Activated T-helper 1 cell treated with anti-CD3 and anti-CD28 coated beads, Interleukin-12 subunit alpha, Interleukin-12 subunit beta, Interleukin-2, Interleukin-4 antibody, amounts not matched to agents 30 ng/mL and 10 ng/mL and 1 ng/mL, durations not matched to agents 14 hours and 24 hours and 36 hours (primary cell): ENCODE measurements at places on chromosomes 3 and 15. TPM values are rescaled to one million over a fixed set of nuclear protein-coding genes. Genes with fewer than 3 reads are reported as not detected.

The MYZAP gene
- total RNA-seq: not detected in 2 replicates

The CLDN18 gene
- not detected in 2 replicates for total RNA-seq

The RASGRP1 gene
- total RNA-seq: 106 and 110 TPM in 2 replicates

The SERPINI2 gene
- total RNA-seq: not detected in 2 replicates

The SLC22A13 gene
- 0.65 and 0.78 TPM in 2 replicates for total RNA-seq

The LRRN1 gene
- not detected in 2 replicates for total RNA-seq

- H3K4me1 ChIP-seq: peaks cover 13% of the 10 kb centered on the region
- no peak for DNase-seq
- peaks cover 23% of the 10 kb centered on the region for H3K27me3 ChIP-seq
- peak overlapping the region; percentile 67 for H3K4me3 ChIP-seq
These were observed 19.8 kb upstream of the NUDT16 start for GRCh38 chr3:131361464-131362421.

- DNase-seq: no peak
- H3K27ac ChIP-seq: no peak overlapping the region
- no peaks in the 10 kb centered on the region for H3K36me3 ChIP-seq
- H3K4me3 ChIP-seq: no peak overlapping the region
These were observed 9.4 kb upstream of the CAV3 start for GRCh38 chr3:8724108-8724752.

- no peaks in the 10 kb centered on the region for H3K36me3 ChIP-seq
- H3K4me3 ChIP-seq: no peak overlapping the region
- no peaks in the 10 kb centered on the region for H3K4me1 ChIP-seq
- no peak overlapping the region for H3K27ac ChIP-seq
These were observed 23.0 kb downstream of the ITGA11 start for GRCh38 chr15:68408971-68409370.

GRCh38 chr3:57298041-57298440 lies 5.6 kb upstream of the ASB14 start:
- DNase-seq: no peak
- H3K4me3 ChIP-seq: no peak overlapping the region
- H3K27me3 ChIP-seq: peaks cover 15% of the 10 kb centered on the region

GRCh38 chr15:93862791-93863190 lies 368.6 kb upstream of the MCTP2 start:
- no peaks in the 10 kb centered on the region for H3K4me1 ChIP-seq
- H3K4me3 ChIP-seq: no peak overlapping the region
- no peak for DNase-seq
- no peak overlapping the region for H3K27ac ChIP-seq
- no peaks in the 10 kb centered on the region for H3K36me3 ChIP-seq

GRCh38 chr15:42157381-42157780 lies 945 bp upstream of the PLA2G4F start:
- H3K27ac ChIP-seq: no peak overlapping the region
- no peak for DNase-seq
- no peaks in the 10 kb centered on the region for H3K4me1 ChIP-seq

DNA sequence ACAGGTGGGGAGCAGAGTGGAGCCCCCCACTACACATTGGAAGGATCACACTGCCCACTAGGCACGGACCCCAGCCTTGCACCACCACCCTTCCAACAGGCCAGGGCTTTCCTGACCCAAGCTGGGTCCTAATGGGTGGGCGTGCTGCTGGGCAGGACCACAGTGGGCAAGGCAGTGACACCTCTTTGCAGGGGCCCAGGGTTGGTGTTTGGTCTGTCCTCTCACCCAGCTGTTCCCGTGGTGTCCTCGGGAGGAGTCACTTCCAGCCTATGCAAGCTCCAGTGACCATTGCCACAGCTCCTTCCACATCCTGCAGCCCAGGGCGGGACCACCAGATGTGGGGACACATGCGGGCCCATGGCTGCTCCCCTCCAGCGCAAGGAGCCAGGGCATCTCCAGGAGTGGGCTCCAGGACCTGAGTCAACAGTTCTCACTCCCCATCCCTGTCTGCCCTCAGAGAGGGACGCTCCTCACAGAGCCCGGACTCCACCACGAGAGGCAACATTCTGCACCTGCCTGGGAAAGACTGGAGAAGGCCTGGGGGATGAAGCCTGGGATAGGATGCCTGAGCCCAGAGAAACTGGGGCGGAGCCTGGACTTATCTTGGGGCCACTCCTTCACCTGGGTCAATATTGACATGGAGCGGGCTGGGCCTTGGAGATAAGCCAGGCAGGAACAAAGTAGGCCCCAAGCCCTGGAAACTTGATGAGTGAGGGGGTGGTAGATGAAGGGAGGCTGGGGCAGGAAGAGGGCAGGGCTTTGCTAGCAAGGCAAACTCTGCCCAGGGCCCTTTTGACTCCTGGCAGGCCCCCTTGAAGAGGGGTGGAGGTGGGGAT lies 3.9 kb upstream of the VILL start:
- no peak for DNase-seq
- H3K27ac ChIP-seq: no peak overlapping the region
- no peaks in the 10 kb centered on the region for H3K4me1 ChIP-seq

GRCh38 chr15:78717956-78718656 lies 77.1 kb upstream of the CHRNB4 start:
- no peaks in the 10 kb centered on the region for H3K36me3 ChIP-seq
- no peak overlapping the region for H3K4me3 ChIP-seq
- DNase-seq: no peak
- H3K4me1 ChIP-seq: no peaks in the 10 kb centered on the region

DNA sequence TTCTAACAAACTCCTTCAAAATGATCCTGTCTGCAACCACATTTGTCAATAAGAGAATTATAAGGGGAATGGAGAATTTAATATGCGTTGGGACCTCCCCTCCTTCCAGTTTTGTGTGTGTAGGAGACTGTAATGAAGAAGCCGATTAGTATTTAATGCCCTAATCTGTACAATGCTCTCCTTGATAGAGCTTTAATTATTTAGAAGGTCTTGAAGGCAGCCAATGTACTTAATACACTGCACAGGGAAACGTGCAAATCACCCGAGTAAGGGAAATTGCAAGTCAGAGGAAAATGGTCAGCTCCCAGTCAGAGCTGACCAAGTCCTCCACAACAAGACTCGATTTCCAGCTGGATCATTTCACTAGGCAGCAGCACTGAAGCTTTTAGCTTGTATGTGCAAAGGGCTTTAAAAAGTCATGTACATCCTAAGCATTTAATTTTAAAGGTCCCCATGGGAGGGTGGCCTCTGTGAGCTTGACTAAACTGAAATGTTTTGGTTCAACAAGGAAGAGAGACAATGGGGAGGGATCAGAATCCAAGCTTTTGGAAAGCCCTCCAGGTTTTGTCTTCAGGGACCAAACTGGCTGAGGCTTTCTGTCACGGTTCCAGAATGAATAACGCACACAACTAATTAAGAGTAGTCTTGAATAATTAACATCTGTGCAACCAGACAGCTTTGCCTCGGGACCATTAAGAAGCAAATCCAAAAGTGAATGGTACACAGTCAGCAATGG lies 159.8 kb upstream of the MITF start:
- no peak overlapping the region for H3K4me3 ChIP-seq
- H3K27ac ChIP-seq: no peak overlapping the region
- no peaks in the 10 kb centered on the region for H3K36me3 ChIP-seq
- H3K27me3 ChIP-seq: peaks cover 2% of the 10 kb centered on the region
- no peak for DNase-seq

GRCh38 chr15:38996111-38996631 lies 431.6 kb upstream of the RASGRP1 start:
- H3K4me1 ChIP-seq: peaks cover 10% of the 10 kb centered on the region
- DNase-seq: no peak
- H3K27ac ChIP-seq: no peak overlapping the region
- H3K4me3 ChIP-seq: no peak overlapping the region

DNA sequence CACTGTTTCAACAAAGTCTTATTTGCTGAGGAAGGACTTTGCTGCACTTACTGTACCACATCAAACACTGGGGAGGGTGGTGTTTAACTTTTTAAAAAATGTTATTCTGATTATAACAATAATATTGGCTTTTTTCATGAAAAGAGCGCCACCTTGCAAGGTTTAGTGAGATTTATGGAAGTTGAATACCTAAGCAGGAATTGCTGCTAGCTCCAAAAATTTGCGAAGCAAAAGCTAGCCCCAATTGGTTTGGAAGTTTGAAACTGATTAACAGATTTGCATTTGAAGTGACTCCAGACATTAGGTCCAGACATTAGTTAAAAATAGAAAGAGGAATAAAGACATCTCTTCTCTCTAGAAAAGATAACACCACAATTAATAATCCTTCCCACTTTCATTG lies 6.7 kb downstream of the ZIC1 start:
- peaks cover 6% of the 10 kb centered on the region for H3K4me1 ChIP-seq
- DNase-seq: no peak
- peaks cover 67% of the 10 kb centered on the region for H3K27me3 ChIP-seq
- H3K36me3 ChIP-seq: peaks cover 2% of the 10 kb centered on the region

GRCh38 chr3:42872718-42873117 lies 3.0 kb downstream of the CYP8B1 start:
- H3K36me3 ChIP-seq: no peaks in the 10 kb centered on the region
- no peak for DNase-seq

DNA sequence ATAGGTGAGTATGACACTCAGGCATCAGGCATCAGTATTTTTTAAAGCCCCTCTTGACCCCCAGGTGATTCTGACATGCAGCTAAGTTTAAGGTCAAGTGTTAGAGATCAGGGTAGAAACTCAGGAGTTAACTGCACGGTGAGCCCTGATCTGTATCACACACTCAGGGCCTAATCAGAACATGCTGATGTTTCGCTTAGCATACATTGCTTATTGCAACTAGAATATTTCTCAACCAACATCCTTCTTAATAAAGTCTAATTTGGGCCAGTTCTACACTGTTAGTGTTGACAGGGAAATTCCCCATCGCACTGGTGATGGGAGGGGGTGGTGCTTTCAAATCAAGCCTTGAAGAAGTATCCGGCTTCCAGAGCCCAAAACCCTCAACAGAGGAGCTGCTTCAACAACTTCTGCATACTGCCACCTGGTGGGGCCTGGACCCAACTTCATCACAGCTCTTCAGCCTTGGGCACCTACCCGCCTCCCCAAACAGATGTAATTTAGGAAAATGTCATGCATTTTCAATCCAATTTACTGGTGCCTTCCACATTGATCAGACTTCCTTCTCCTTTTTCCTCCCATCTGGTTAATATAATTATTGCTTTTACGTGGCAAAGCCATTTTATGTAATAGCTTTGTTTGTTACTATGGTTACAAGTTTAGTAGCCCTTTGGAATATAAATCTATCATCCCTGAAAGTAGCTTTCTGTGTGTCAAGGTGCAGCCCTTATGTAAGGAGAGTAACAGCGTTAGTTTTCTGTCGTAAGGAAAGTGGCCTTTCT lies 312.2 kb downstream of the RORA start:
- H3K36me3 ChIP-seq: peaks cover 2% of the 10 kb centered on the region
- H3K27me3 ChIP-seq: peaks cover 2% of the 10 kb centered on the region
- DNase-seq: peak; percentile 80
- H3K27ac ChIP-seq: peak overlapping the region; percentile 64

DNA sequence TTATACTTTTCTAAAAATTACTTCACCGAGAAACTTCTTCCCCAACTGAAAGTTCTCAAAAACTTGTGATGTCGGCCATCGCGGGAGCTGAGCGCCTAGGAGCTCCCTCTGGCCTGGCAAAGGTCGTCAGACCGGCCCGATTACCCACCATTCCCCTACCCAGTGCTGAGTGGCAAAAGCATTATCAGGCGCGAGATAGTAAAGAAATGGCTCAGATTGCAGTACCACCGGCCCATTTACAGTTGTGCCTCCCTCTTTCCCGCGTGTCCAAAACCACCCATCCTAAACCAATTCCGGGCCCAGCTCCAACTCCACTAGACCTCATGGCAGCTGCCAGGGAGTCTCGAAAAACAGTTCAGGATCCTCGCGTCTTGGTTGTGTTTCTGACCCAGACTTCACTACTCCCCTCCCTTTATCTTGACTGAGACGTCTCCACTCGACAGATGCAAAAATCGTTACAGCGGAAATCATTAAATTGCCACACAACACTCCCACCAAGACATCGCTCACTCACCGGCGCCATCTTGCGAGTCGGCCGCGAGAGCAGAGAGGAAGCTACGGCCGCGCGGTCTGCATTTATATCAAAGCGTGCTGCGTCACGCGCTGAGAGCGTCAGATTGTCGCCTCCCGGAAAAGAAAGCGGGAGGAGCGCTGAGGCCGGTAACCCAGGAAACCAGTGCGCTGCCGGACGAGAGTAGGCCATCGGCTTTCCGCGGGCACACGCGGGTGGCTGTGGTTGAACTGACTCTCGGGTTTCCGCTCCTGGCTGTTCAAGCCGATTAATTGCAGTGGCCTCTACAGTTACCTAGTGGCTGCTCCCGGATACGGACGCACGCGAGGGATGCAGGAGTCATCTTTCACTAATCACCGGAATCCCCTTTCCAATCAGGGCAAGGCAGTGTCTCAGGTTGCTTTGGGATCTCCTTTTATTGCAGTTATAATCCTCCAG lies at the start of gene RPL22L1:
Gene RPL22L1, minus strand, starts transcription at position 551 of the 949 bp plus-strand sequence. Its CDS starts 28 bp downstream, at position 523.
- H3K27me3 ChIP-seq: peaks cover 4% of the 10 kb centered on the region
- peaks cover 24% of the 10 kb centered on the region for H3K4me1 ChIP-seq
- H3K4me3 ChIP-seq: peak within 1 kb of the TSS; percentile 98
- DNase-seq: peak; percentile 90

GRCh38 chr3:36874424-36874823 lies 70.4 kb downstream of the TRANK1 start:
- H3K27ac ChIP-seq: no peak overlapping the region
- no peak for DNase-seq
- H3K36me3 ChIP-seq: peaks cover 18% of the 10 kb centered on the region
- H3K27me3 ChIP-seq: peaks cover 18% of the 10 kb centered on the region

DNA sequence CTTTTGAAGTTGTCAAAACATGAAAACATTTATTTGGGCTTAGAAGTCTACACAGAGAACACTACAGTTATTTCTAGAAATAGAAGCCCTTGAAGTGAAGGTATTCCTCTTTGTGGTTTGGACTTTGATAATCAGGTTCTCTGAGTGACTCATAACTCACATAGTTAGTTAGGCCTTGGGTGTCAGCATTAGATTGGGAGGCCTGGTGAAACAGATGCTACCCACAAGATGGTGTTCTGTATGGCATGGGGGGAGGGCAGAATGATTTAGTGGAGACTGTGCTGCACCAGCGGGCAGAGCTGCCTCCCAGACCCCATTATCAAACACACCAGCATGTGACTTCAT lies 108.9 kb upstream of the ETV5 start:
- no peak overlapping the region for H3K27ac ChIP-seq
- H3K4me3 ChIP-seq: no peak overlapping the region
- peaks cover 15% of the 10 kb centered on the region for H3K4me1 ChIP-seq
- H3K36me3 ChIP-seq: no peaks in the 10 kb centered on the region
- no peak for DNase-seq
- peaks cover 27% of the 10 kb centered on the region for H3K27me3 ChIP-seq

DNA sequence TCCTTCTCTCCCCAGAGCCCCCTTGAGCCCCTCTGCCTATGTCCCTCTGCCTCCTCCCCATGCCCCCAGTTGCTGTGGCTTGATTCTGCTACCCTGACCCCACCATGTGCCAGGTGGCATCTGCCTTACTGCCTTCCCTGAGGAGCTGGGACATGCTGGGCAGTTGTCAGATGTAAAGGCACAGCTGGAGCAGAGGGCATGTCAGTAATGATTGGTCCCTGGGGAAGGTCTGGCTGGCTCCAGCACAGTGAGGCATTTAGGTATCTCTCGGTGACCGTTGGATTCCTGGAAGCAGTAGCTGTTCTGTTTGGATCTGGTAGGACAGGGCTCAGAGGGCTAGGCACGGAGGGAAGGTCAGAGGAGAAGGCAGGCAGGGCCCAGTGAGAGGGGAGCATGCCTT lies 3.5 kb upstream of the PPCDC start:
- H3K4me3 ChIP-seq: no peak overlapping the region
- no peak for DNase-seq
- H3K27me3 ChIP-seq: no peaks in the 10 kb centered on the region
